ENCODE measurements at places on chromosomes 13 and 19.

DNA sequence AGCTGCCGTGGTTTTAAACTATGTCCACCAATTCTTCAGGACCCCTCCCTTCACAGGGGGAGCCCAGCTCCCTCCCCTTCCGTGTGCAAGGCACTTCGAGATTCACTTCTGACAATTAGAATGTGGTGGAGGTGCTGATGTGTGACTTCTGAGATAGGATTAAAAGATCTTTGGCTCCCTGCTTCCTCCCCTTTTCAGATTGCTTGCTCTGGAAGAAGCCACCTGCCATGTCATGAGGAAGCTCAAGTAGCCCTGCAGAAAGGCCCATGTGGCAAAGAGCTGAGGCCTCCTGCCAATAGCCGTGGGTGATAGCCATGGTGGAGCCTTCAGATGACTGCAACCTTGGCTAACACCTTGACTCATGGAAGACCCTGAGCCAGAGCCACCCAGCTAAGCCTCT is 204.9 kb downstream of the COL4A1 start:
- no peak for DNase-seq

- peak; percentile 85 for DNase-seq
These were observed at the start of gene WDR62 for GRCh38 chr19:36054733-36055686. TSS of gene WDR62 (plus strand) at chr19:36054897. CDS start at chr19:36054972, 75 bp downstream.

DNA sequence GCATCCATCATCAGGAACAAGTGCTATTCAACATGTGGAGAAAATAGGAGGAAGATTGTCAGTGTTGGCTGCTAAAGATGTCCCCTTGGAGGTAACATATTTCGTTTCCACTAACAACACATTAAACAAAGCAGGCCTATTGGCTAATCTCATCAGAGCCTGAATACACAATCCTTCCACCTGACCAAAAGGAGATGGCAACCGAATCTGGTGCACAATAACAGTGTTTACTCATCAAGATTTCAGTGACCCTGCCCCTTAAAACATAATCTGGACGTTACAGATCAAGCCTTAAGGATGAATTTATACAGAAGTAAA is 582.5 kb downstream of the EFNB2 start:
- DNase-seq, result no peak

GRCh38 chr19:7521551-7522071 is 813 bp upstream of the MCOLN1 start:
- DNase-seq, result no peak

DNA sequence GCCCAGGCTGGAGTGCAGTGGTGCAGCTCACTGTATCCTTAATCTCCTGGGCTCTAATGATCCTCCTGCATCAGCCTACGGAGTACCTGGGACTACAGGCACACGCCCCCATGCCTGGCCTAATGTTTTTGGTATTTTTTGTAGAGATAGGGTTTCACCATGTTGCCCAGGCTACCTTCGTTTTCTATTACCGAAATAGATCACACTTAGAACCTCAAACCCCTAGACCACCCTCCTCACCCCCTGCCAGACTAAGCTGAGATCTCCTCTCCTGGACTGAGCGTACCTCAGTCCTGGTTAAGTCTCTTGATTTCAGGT is 391 bp downstream of the KLF1 start:
- DNase-seq, result no peak

GRCh38 chr13:114077933-114078325 is 54.5 kb downstream of the RASA3 start:
- no peak for DNase-seq

DNA sequence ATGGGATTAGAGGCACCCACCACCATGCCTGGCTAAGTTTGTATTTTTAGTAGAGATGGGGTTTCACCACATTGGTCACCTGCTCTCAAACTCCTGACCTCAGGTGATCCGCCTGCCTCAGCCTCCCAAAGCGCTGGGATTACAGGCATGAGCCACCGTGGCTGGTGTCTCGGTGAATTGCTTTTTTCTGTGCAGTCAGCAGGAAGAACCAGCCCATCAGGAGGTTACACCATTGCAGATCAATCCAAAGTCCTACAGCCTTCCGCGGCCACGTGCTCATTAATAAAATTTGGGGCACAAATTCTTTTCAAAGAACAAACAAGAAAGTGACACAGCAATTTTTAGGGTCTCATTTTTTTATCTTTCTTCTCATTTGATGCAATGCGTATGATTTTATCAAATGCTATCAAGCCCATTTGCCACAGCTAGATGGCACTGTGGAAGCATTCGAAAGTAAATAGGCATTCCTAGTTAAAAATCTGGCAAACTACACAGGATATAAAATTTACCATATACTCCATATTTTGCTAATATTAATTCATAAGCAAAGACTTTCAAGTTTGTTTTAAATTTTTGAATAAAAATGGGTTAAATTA is 54.4 kb upstream of the ZNF835 start:
- DNase-seq, result no peak

DNA sequence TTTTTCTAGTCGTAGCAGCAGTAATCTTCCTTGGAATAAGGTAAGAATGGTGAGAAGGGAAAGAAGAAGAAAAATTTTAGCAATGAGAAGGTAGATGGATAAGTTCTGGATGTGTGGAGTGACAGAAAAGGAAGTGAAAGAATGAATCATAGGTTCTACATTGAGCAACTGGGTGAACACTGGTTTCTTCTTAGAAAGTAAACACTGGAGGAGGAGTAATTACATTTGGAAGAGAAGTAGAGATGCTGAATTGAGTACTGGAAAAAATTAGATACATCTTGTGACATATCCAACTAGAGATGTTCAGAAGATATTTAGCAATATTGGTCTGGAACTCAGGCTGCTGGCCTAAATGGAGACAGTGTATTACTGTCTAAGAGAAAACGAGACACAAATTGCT is 148.5 kb downstream of the GPC5 start:
- no peak for DNase-seq

DNA sequence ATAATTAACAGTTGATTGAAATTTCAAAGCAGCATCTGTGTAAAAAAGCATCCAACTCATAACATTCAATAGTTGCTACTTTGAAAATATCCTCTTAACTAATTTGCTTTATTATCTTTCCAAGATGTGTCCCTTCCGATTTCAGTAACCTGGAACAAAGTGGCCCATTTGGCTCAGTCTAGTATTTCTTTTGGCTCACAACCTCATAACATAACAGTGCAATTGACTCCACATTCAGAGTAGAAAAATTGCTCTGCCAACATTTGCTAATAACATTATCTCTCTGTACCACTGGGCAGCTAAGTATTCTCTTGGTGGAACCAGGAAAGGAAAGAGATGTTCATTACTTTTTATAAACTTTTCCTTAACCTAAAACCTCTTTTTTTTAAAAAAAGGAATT is 571.1 kb upstream of the ARGLU1 start:
- DNase-seq, result no peak

GRCh38 chr13:23692816-23693215 is 122.6 kb downstream of the TNFRSF19 start:
- no peak for DNase-seq

DNA sequence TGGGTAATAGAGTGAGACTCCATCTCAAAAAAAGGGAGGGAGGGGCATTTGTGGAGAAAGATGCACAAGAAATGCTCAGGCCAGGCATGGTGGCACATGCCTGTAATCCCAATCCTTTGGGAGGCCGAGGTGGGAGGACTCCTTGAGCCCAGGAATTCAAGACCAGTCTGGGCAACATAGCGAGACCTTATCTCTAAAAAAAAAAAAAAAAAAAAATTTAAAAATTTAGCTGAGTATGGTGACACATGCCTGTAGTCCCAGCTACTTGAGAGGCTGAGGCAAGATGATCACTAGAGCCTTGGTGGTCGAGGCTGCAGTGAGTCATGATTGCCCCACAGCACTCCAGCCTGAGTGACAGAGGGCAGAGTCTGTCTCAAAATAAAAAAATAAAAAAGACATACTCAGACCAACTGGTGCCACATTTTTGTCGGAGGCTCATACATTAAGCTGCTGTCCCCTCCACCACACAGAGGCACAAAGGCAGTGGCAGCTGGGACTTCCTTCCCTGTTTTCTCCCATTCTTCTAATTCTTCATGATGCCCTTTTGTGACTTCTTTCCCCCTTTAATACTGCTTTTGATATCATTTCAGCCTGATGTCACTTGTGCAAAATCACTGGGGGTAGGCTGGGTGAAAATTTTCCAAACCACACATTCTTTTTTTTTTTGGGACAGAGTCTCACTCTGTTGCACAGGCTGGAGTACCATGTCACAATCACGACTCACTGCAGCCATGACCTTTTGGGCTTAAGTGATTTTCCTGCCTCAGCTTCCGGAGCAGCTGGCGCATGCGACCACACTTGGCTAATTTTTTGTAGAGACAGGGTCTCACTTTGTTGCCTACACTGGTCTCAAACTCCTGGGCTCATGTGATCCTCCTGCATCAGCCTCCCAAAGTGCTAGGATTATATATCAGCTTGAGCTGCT is 26.8 kb upstream of the CXCL17 start:
- DNase-seq, result no peak

DNA sequence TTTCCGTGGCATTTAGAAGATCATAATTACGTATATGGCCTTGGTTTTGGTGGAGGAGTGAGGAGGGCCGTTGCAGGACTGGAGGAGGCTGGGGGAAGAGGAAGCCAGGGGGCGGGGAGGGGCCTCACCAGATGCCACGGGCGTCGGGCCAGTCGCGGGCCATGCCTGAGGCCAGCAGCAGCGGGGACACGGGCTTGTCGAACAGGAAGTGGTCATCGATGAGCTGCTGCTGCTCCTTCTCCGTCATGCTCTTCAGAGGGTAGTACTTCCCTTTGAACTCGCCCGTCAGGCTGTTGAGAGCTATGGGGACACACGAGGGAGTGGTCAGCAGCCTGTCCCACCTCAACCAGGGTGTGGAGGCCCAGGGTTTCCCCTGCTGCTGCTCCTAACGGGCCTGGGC is 11.1 kb downstream of the CKM start:
- no peak for DNase-seq

- no peak for DNase-seq
These were observed 265.9 kb downstream of the MYO16 start for GRCh38 chr13:108895220-108895704.

- DNase-seq, result no peak
These were observed 9.8 kb upstream of the MZF1 start for GRCh38 chr19:58582985-58583384.

GRCh38 chr13:32036126-32036695 is 4.6 kb downstream of the FRY start:
- no peak for DNase-seq

DNA sequence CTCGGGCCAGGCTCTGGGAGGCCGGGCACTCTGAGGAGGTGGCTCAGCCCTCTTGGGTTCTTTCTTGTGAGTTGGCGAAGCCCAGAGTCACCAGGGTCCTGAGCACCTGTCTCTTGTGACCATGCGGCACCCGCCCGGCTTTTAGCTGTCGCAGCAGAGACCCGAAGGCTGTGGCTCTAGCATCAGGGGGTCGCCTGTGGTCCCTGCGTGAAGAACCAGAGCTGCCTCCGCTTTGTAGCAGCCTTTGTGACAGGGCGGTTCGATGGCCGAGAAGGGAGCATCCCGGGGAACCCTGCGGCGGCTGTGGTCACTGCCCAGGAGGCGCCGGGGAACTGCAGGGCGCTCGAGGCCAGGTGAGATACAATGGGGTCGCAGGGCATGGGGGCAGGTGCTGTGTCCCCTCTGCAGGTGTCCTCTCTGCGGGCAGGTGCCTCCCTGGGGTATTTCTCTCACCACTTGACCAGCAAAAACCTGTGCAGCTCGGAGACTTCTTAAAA is 10.4 kb downstream of the MCF2L start:
- no peak for DNase-seq

- DNase-seq, result no peak
These were observed 179.9 kb upstream of the TSHZ3 start for GRCh38 chr19:31529121-31529520.

GRCh38 chr19:35013041-35013819 is 13.1 kb downstream of the GRAMD1A start:
- DNase-seq, result peak; percentile 68

GRCh38 chr13:64453831-64454230 is 2776.3 kb downstream of the PCDH9 start:
- no peak for DNase-seq

DNA sequence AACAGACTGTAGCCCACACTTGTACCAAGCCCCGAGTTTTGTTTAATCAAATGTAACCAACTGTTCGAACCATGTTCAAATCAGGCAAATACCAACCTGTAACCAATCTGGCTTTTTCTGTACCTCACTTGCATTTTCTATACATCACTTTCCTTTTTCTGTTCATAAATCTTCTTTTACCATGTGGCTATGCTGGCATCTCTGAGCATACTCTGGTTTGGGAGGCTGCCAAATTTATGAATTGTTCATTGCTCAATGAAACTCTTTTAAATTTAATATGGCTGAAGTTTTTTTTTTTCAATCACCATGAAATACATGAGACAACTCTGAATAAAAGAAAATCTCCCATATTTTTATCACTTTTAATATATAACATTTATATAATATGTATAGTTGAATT is 256.1 kb downstream of the SLITRK6 start:
- DNase-seq, result no peak

- no peak for DNase-seq
These were observed 23.8 kb downstream of the PRKD2 start for GRCh38 chr19:46692918-46693722.

DNA sequence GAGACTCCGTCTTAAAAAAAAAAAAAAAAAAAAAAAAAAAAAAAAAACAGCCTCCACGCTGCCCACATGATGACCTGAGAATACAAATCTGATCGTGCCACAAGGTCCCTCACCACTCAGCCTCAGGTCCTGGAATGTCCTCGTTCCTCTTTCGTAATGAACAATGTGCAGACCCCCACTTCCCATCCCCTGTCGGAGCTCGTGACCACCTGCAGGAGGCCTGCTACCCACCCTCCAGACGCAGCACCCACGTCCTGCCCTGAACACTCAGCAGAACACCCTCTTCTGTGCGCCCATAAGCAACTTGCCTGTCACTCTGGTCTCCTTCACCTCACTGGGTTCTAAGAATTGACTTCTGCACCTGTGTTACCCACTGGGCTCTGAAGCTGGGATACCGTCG is 166.4 kb downstream of the KATNAL1 start:
- DNase-seq, result no peak

DNA sequence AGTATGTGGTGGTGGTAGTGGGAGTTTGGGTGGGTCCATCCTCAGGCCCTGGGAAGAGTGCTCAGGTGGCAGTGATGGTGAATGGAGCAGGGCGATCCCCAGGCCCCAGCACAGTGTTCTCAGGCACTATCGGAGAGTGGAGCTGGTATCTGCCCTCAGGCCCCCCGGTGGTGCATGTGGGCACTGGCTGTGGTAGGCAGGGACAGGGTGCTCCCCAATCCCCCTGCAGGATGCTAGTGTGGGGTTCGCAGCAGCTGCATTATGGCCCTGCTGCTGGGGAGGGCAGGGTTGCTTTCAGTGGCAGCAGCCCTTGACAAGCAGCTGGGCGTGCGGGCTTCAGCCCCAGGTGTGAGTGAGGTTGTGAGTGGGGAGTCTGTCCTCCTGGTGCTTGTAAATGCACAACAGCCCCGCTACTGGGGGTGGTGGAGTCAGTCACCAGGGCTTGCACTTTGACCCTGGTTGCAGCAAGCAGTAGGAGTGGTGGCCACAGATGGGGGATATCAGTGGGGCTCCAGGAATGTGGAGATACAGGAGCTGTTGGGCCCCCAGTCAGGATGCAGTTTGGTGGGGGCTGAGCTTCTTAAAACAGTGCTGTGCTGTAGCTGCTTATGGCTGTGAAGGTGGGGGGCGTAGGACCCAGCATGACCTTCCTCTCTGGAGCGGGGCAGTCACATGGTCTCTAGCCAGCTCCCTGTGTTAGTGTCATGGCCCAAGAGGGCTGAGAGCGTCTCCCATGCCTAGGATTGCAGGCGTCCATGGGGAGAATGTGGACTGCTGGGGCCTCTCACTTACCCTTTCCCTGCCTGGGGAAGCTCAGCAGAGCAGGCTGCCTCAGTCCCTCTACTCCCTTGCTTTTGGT is 38.7 kb upstream of the ARHGEF7 start:
- DNase-seq, result no peak

GRCh38 chr19:17323300-17323963 is 11.2 kb downstream of the ANO8 start:
- no peak for DNase-seq

GRCh38 chr19:43476606-43477005 is 11.2 kb upstream of the LYPD3 start:
- no peak for DNase-seq
